ENCODE measurements at places on chromosomes 7 and 10. TPM values are rescaled to one million over a fixed set of nuclear protein-coding genes. Genes with fewer than 3 reads are reported as not detected.

The VIPR2 gene
- total RNA-seq: not detected

GRCh38 chr7:24313777-24314176 is 29.8 kb downstream of the NPY start:
- no peak for DNase-seq

DNA sequence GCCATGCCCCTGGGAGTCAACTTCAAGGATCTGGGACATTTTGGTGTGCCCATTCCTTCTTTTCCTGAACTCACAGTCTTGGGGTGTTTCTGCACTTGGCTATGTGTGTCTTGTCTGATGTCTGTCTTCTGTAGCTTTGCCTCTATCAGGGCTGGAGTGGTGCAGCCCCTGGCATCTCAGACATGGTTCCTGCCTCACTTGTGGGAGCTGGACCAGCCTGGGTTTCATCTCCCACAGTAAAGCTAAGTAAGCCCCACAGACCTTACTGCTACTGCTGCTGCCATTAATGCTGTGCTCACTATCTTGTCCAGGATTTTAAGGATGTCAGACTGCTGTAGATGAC is 59.0 kb downstream of the ADCYAP1R1 start:
- no peak for DNase-seq

DNA sequence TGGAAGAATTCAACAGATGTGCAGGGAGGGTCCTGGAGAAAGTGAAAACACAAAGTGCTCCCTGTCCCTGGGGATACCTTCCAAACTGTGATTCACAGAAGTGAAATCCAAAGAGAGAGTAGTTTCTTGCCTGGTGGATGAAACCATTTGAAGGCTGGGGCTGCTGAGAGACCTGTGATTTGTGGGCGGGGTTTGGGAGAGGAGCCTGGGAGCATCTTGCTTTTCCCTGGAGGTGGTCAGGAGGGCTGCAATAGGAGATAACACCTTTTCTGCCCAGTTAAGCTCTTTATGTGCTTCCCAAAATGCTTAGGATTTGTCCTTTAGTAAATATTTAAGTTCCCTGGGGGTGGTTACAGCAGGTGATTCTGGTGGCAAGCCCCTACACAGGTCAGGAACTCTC is 105.3 kb upstream of the TPK1 start:
- no peak for DNase-seq

GRCh38 chr7:81819861-81820260 is 50.0 kb upstream of the HGF start:
- DNase-seq: no peak

The ARID5B gene
- total RNA-seq: 17.0 TPM

- DNase-seq: no peak
These were observed 132.7 kb upstream of the TEX47 start for GRCh38 chr7:88928276-88928675.

The STEAP1B gene
- total RNA-seq: 53.2 TPM

The EN2 gene
- not detected for total RNA-seq

DNA sequence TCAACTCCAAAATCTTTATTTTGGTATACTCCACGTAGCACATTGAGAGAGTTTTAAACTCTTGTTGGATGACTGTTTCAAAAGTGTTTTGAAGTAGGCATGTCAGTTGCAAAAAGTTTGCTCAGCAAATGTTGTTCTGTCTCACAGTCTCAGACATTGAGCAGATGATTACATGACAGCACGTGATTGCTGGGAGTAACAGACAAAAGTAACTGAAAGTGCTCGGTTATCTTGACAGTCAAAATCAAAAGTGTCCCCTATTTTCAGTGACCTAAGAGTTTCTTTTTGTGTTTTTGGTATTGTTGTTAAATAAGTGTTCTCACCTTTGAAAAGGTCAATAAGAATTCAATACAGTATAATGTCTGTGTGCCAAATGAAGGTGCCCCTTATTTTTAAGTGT is 84.3 kb downstream of the CFTR start:
- no peak for DNase-seq

DNA sequence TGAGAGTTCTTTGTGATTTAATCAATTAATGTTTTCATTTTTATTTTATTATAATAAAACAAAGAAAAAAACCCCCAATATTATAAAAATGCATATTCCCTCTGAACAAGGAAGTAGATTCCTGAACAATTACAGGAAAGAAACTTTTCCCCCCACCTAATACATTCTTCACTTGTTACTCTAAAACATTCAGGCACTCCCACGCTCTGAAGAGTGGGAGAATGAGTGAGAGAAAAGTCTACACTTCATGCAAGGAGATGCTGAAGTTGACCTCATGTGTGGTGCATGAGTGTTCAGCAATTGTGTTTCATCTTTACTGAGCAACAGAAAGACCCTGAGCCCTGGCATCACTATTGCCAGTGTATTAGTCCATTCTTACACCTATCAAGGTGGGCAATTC is 244.2 kb upstream of the IGFBP3 start:
- DNase-seq: no peak

- DNase-seq: no peak
These were observed 20.0 kb downstream of the SMKR1 start for GRCh38 chr7:129522088-129522970.

GRCh38 chr7:2012981-2013380 is 219.8 kb downstream of the MAD1L1 start:
- no peak for DNase-seq

- no peak for DNase-seq
These were observed 342.8 kb downstream of the DNAJB6 start for GRCh38 chr7:157679607-157680006.

The CYP3A7 gene
- total RNA-seq: not detected

The EIF3B gene
- total RNA-seq: 312 TPM

GRCh38 chr7:152674860-152675758 is 832 bp downstream of the XRCC2 start:
- no peak for DNase-seq

GRCh38 chr10:83849150-83849549 is 290.2 kb upstream of the GHITM start:
- no peak for DNase-seq
